ENCODE measurements at places on chromosomes 3 and 15. TPM values are rescaled to one million over a fixed set of nuclear protein-coding genes. Genes with fewer than 3 reads are reported as not detected.

Gene TM6SF1
- 7.3 TPM for total RNA-seq

Gene MCF2L2
- 0.08 TPM for total RNA-seq

Gene ADAMTS7
- total RNA-seq: 20.8 TPM

Gene SCG5
- 0.90 TPM for total RNA-seq

Gene DNASE1L3
- total RNA-seq: 11.5 TPM

- H3K27me3 ChIP-seq: no peaks in the 10 kb centered on the region
- no peak overlapping the region for H3K4me3 ChIP-seq
- H3K36me3 ChIP-seq: no peaks in the 10 kb centered on the region
- H3K4me1 ChIP-seq: peaks cover 11% of the 10 kb centered on the region
- no peak overlapping the region for H3K27ac ChIP-seq
Observed at GRCh38 chr3:193788189-193788991, 195.4 kb downstream of the OPA1 start.

GRCh38 chr3:177601152-177601551 lies 403.9 kb upstream of the TBL1XR1 start:
- no peak overlapping the region for H3K4me3 ChIP-seq
- no peak for DNase-seq
- H3K36me3 ChIP-seq: no peaks in the 10 kb centered on the region
- H3K27me3 ChIP-seq: no peaks in the 10 kb centered on the region
- H3K4me1 ChIP-seq: peaks cover 39% of the 10 kb centered on the region

DNA sequence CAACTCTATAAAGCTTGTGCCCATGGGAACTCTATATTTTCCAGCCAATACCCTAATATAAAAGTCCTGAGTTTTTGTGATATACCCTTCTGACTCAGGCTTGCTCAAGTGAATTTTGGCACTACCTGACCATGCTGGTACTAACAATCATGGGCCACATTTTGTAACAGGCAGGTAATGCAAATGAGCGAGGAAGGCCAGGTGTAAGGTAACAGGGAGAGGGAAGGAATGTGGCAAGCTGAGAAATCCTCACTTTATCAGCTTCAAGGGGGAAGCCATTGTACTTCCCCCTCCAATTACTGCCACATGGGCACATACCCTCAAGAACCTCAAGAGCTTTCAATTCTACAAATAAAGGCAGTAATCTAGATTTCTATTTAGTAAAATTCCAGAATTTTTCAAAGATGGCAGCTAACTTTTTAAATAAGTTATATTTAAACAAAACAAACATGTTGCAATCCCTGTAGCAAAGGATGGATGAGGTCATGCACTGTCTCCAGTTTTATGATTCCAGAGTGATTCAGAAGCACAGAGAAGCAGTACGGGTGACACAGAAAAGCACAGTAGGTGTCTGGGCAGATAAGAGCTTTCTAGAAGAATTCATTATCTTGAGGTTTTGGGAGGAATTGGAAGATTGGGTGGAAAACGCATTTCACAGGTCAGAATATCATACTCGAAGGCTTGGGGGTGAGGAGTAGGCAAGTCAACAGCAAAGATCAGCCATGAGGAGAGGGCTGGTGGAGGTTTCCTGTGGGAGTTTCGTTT lies 87.6 kb downstream of the FOXP1 start:
- no peaks in the 10 kb centered on the region for H3K36me3 ChIP-seq
- no peak overlapping the region for H3K4me3 ChIP-seq
- H3K27me3 ChIP-seq: no peaks in the 10 kb centered on the region
- peak overlapping the region; percentile 60 for H3K27ac ChIP-seq
- DNase-seq: no peak

DNA sequence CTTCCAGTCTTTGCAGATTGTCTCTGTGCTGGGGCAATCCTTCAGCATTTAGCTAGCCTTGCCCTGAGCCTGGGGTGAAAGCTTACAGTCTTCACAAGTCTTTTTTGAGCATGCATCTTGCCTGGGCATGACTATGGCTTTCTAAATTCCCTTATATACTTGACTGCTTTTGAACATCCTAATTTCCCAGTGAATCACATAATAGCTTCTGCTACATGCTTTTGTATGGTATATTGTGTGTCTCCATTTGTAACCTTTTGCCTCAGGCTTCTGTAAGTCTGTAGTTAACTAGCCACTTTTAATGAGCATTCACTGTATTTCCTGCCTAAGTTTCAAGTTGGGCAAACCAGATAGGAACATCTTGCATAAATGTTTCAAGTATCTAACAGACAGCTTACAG lies 76.8 kb downstream of the CHCHD4 start:
- H3K4me1 ChIP-seq: no peaks in the 10 kb centered on the region
- no peak overlapping the region for H3K4me3 ChIP-seq
- no peaks in the 10 kb centered on the region for H3K27me3 ChIP-seq
- no peaks in the 10 kb centered on the region for H3K36me3 ChIP-seq
- DNase-seq: no peak
- H3K27ac ChIP-seq: no peak overlapping the region

GRCh38 chr3:21273259-21274025 lies 477.6 kb downstream of the ZNF385D start:
- H3K4me3 ChIP-seq: no peak overlapping the region
- no peaks in the 10 kb centered on the region for H3K36me3 ChIP-seq
- no peaks in the 10 kb centered on the region for H3K4me1 ChIP-seq
- no peak for DNase-seq

DNA sequence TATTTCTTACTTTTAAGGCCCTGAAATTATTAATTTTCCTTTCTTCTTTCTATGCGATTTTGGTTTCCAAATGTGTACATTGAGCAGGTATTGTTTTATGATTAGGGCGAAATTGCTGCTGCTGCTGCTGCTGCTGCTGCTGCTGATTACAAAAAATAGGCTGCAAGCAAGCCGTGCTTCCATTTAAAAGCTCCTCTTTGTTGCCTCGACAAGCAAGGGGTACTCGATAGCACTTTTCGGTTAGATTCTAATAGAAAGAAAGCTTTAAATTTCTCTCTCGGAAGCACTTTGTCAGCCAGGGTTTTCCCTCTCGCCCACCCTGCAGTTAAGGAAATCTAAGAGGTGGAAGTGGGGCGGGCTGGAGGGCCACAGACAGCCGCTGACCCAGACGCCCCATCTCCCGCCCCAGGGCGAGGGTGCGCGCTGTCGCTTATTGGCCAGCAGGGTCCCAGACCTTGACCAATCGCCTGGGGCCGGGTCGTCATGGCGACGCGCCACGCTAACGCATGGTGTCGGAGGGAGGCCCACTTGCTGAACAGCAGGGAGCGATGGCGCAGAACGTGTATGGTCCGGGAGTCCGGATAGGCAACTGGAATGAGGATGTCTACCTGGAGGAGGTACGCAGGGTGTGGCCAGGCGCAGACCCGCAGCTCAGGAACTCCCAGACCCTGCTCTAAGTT lies at the start of gene CFAP161:
Gene CFAP161 (plus strand): TSS at position 489 of the 680 bp plus-strand sequence. CDS start 60 bp downstream, at position 549.
- no peaks in the 10 kb centered on the region for H3K27me3 ChIP-seq
- no peak within 1 kb of the TSS for H3K27ac ChIP-seq
- peak within 1 kb of the TSS; percentile 44 for H3K4me3 ChIP-seq
- H3K36me3 ChIP-seq: no peaks in the 10 kb centered on the region
- no peaks in the 10 kb centered on the region for H3K4me1 ChIP-seq

DNA sequence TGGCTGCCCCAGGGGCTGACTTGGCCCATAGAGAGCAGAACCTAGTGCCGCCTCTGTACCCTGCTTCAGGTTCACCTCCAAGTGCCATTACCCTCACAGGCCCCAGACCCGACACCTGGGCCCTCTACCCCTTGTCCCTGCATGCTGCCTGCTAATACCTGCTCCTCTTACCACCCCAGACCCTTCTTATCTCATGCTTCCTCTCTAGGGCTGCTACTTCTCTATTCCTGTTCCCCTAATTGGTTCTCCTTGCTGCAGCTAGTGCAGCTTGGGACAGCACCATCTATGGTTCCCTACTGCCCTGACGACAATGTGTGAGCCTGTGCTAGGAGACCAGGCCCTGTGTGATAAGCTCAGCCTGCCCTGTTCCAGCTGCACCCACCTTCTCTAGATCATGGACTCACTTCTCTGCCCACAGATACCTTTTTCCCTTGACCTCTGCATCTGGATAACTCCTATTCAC lies 15.3 kb downstream of the HDAC11 start:
- no peaks in the 10 kb centered on the region for H3K4me1 ChIP-seq
- H3K27me3 ChIP-seq: no peaks in the 10 kb centered on the region
- no peak overlapping the region for H3K4me3 ChIP-seq
- no peaks in the 10 kb centered on the region for H3K36me3 ChIP-seq

GRCh38 chr3:182651461-182651860 lies 141.8 kb upstream of the ATP11B start:
- DNase-seq: no peak
- H3K4me3 ChIP-seq: no peak overlapping the region
- no peak overlapping the region for H3K27ac ChIP-seq
- no peaks in the 10 kb centered on the region for H3K27me3 ChIP-seq

Measured in right atrium auricular region (tissue), 2 donors.